Memory B cell (primary cell): ENCODE measurements at places on chromosomes 12 and 14.

DNA sequence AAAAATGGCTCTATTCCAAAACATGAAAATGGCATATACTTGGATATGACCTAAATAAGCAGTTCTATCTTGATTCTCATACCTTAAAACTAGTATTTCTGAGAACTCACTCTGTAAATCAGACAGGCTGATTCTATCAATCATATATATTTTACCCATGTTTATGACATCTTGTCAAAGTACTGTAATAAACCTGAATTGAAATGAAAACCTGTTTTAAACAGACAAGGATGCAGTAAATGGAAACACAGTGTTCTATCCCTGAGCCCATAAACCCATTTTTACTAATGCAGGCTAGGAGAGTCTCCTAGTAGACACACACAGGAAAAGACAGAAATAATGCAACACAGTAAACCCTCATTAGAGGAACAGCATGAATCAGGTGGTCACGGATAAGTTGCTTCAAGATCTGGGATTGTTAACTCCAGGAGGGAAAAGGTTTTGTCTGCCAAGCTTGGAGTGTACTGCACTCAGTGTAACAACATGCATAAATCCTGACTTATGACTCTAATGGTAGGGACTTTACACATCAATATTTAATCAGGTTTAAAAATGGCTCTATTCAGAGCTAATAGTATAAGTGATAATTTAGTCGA, 93.6 kb upstream of the CPNE8 start:
- DNase-seq = no peak

- DNase-seq = no peak
Observed at GRCh38 chr14:71742485-71742884, 189.7 kb upstream of the RGS6 start.

GRCh38 chr14:70398706-70399431, 18.0 kb downstream of the SYNJ2BP start:
- DNase-seq = no peak

DNA sequence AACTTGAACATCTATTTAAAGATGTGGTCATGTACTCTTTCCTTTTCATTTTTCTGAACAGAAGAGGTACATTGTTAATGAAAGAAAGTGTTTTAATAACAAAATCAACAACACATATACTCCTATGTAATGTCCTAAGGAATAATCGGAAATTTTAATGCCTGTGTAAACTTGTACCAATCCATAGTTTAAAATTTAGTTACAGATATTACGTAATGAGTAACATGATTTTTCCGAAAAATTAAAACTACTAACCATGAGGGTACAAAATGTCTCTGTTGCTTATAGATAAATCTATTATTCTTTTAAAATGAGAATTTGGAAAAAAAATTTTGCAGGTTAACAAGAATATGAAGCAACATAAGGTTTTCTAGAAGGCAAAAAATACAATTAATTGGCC, 220.1 kb downstream of the BCAT1 start:
- no peak for DNase-seq

GRCh38 chr14:52112336-52113018, 43.6 kb upstream of the NID2 start:
- DNase-seq = no peak

DNA sequence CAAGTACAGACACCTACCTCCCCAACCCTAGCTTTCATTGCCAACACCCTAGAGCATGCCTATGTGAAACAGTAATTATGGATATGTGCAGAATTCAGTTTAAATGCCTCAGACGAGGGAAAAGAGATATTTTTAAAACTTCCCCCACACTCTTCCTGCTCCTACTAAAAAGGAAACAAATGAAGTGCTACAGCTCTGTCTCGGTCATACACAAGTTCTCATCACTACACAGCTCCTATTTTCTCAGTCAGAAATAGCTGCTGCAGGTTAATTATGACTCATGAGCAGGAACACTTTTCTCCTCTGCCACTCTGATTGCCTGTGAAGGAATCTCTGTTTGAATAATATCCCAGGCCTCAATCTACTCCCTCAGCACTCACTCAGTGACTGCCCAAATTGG, 703.6 kb upstream of the FLRT2 start:
- no peak for DNase-seq

- DNase-seq = no peak
Observed at GRCh38 chr12:1503281-1503711, 91.1 kb downstream of the FBXL14 start.

GRCh38 chr12:51901881-51902280, 5.4 kb upstream of the ACVRL1 start:
- no peak for DNase-seq

DNA sequence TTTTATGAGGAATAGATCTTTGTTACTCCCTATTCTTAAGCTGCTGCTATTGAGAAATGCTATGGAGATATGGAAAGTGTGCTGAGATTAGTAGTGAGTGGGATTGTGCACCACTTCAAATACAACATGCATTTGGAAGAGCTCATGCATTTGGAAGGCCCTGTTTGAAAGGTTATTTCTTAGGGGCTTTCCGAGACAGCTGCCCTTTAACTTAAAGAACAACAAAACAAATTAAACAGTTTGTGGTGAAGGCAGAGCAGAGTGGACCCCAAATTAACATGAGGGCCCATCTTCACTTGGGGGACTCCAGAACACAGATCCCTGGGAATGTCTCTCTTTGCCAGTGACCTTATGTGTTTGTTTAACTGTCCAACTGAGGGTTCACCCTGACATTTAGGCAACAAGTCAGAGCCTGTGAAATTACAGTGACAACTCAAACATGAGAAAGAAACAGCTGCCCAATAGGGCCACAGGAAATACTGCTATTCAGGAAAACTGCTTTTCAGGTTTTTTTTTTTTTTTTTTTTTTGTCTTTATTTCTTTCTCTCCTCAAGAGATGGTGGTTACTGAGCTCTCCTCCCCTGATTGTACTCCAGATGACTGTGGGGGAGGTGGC, 41.4 kb upstream of the IGF1 start:
- no peak for DNase-seq

GRCh38 chr14:52553002-52553670, 500 bp downstream of the GPR137C start:
- DNase-seq = peak; percentile 41

DNA sequence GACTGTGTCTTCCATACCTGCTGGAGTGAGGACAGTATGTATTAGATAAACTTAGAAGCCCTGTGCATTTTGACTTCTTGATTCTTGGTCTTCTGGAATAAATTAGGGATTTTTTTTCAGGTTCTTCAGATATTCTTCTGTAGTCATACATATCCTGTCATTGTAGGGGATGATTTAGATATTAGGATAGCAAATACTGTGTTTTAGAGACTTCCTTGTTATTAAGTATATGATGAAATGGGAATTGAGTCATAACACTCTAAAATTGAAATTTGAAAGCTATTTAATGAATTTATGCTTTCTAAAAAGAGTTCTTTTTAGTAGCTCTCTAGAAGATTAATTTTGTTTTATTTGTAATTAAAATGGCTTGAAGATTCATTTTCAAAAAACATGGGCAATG, 371.5 kb upstream of the RGS6 start:
- no peak for DNase-seq

- no peak for DNase-seq
Observed at GRCh38 chr12:34186492-34186891, 164.2 kb downstream of the ALG10 start.

GRCh38 chr14:104370256-104370870, 209.2 kb upstream of the C14orf180 start:
- no peak for DNase-seq

DNA sequence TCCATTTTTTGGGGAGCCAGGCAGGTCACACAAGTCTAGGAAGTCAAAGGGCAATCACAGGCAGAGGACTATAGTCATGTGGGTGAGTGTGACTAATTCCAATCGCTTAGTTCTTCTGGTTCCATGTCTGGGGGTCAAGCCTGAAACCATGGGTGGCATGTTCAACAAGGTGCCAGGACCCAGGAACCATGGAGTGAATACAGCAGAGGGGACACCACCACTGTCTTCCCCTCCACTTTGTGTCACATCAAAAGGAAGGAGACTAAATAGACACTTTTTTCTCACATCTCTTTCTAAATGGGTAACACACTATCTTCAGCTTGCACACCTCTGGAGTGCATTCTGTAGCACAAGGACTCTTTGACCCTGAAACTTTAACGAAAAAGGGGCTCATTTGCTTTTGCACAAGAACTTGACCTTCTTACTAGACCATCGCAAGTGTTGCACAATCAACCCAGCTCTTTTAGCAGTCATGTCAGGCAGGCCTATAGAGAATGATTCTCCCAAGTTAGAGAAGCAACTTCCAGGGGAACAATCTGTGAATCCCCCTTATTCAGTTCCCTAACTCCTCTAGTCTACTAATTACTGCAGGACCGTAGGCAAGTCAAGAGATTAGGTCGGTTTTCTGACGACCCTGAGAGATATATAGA, 398.7 kb downstream of the NELL2 start:
- DNase-seq = no peak

GRCh38 chr14:95504135-95505029, 12.1 kb downstream of the SYNE3 start:
- DNase-seq = no peak

GRCh38 chr12:56081393-56082347, 1.7 kb downstream of the ERBB3 start:
- DNase-seq = no peak

GRCh38 chr12:53179687-53180219, 769 bp upstream of the ZNF740 start:
- no peak for DNase-seq

- DNase-seq = peak; percentile 17
Observed at GRCh38 chr12:46983959-46984841, 95.2 kb upstream of the PCED1B start.

DNA sequence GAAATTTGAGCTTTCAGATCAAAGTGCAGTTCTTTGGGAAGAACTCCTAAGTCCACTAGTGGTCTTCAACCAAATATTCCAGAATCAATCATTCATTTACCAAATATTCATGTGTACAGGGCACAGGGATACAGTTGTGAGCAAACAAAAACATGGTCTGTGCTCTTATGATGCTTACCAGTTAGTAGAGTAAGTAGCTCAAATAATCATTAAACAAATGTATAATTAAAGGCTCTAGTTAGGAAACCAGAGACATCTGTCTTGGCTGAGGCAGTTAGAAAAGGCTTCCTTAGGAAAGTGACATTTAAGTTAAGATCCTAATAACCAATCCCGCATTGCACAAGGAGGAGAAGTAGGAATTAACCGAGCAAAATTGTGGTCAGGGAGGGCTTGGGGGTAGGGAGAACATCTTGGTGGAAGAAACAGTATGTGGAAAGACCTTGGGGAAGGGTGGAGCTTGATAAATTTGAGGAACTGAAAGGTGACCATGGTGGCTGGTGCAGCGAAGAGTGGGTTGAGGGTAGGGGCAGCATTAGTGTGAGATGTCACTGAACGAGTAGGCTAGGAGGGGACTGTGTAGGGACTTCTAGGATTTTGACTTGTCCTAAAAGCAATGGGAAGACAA, 40.0 kb downstream of the PEBP1 start:
- no peak for DNase-seq

GRCh38 chr12:7114851-7115250, 5.8 kb upstream of the C1RL start:
- no peak for DNase-seq

DNA sequence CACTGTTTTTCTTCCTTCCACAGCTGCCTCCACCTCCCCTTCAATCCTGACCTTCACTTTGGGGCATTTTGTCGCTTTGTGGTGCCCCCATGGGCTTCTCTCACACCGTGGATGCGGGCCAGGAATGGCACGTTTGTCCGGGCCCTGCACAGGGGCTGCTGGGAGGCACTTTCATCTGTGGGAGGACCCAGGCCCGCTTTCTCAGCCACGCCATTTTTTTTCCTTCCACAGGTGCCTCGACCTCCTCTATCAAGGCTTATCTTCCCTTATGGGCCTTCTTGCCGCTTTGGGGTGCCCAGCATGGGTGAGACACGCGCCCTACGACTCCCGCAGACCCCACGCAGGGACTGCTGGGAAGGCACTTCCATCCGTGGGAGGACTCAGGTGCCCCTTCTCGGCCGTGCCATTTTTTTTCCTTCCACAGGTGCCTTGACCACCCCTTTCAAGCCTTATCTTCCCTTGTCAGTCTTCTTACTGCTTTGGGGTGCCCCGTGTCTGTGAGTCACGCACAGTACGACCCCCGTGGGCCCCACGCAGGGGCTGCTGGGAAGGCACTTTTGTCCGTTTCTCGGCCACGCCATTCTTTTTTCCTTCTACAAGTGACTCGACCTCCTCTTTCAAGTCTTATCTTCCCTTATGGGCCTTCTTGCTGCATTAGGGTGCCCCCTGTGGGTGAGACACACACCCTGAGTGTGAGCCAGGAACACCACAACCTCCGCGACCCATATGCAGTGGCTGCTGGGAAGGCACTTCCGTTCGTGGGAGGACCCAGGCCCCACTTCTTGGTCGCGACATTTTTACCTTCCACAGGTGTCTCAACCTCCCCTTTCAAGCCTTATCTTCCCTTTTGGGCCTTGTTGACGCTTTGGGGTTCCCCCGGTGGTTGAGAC, 270.7 kb downstream of the ALG10 start:
- DNase-seq = no peak

- no peak for DNase-seq
Observed at GRCh38 chr12:89067421-89068187, 284.7 kb downstream of the DUSP6 start.
